Hypothalamus (tissue), 51 donors: ENCODE measurements at places on chromosomes 2 and 18.

- DNase-seq, result no peak
These were observed 236.9 kb upstream of the RAB6C start for GRCh38 chr2:129742415-129743180.

- DNase-seq, result no peak
These were observed 4.2 kb downstream of the SLC25A12 start for GRCh38 chr2:171889808-171890207.

GRCh38 chr2:104408266-104408665 is 445.6 kb upstream of the POU3F3 start:
- DNase-seq, result no peak

DNA sequence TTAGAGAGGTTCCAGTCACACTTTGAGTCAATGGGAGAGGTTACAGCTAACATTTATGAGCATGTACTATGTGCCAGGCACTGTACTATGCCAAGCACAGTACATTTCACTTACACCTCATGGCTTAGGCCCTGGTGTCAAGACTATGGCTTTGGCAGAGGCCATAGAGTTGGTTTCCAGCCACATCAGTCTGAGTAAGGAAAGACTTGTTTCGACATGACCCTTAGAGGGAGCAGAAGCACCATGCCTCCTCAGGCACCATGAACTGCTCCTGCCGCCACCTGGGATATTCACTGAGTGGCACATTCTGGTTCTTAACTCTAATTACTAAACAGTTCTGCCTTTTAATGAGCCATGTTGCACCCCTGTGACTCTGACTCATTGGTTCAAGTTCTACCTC is 12.7 kb downstream of the DGUOK start:
- DNase-seq, result no peak

- no peak for DNase-seq
These were observed 72.6 kb downstream of the LRRC30 start for GRCh38 chr18:7303316-7304060.

- no peak for DNase-seq
These were observed 4.0 kb downstream of the SNORC start for GRCh38 chr2:232873909-232874641.

DNA sequence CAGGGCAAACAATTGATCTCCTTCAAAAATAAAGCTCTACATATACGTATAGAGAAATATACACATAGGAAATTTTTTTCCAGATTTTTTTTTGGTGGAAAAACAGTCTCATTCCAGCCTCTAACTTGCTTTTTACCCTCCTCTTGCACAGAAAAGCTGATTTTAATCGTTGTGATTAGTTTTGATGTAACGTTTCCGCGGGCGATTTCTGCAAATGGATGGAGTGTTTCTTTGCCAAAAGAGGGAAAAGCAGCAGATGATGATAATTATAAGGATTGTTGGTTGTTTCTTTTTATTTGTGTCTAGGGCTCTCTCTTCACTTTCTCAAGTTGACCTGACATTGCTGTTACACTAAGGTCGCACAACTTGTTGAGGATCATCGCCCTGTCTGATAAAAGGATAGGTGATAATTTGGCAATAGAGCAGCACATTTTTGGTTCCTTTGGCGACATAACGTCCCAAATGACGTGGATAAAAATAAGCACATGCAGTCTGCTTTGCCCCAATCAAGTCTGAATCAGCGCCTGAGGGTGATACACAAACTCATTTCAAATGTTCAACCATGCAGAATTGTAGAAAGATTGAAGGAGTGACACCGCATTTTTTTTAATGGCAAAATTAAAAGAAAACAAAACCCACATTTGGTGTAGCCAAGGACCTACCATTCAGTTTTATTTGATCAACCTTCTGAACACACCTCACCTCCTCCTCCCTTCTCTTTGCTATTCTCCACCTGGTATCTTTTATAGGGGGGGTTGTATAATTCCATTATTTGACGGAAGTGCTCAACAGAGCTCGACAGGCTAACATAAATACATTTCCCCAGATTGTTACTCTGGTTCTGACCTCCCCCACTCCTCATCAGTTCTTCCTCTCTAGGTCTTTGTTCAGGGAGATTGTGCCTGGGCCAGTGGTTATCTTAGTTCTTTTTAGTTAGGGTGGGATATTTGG is 109.6 kb upstream of the KCTD1 start:
- DNase-seq, result no peak

- no peak for DNase-seq
These were observed 63.7 kb downstream of the EIPR1 start for GRCh38 chr2:3313781-3314375.

- no peak for DNase-seq
These were observed 16.3 kb downstream of the FOSL2 start for GRCh38 chr2:28408764-28409599.

DNA sequence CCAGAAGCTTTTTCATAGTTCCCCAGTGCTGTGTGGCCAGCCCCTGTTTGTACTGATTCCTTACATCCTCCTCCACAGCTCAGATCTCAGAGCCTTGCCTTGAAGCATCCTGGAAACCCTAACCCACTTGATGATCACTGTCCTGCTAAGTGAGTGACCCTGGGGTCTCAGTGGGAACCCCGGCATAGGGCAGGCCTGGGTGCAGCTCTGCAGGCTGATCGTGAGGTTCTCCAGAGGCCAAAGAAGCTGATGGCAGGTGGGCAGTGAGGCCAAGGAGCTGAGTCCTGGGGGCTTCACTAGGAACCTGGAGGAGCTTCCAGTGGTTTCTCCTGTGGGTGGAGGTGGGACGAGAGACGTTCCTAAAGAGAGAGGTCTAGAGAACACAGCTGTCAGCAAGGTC is 47.4 kb upstream of the BIN1 start:
- no peak for DNase-seq

GRCh38 chr2:145845207-145845894 is 1325.4 kb upstream of the ZEB2 start:
- no peak for DNase-seq

- DNase-seq, result no peak
These were observed 70.0 kb downstream of the HS1BP3 start for GRCh38 chr2:20580690-20581437.

DNA sequence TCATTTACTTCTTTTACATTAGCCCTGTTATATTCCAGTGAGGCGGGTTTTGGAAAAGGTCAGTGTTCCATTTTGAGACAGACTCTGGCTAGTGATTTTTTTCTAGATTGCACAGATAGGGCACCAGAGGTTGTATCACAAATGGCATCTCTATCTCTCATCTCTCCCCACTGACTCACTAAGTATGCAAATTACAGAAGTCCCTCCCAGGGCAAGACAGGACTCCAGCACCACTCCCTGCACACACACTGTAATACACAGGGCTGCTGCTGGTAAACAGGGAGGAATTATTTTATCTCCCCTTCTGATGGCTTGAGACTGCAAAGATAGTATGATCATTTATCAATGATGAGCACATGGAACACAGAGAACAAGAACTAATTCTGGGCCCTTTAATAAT is 46.2 kb downstream of the AKAIN1 start:
- DNase-seq, result no peak

DNA sequence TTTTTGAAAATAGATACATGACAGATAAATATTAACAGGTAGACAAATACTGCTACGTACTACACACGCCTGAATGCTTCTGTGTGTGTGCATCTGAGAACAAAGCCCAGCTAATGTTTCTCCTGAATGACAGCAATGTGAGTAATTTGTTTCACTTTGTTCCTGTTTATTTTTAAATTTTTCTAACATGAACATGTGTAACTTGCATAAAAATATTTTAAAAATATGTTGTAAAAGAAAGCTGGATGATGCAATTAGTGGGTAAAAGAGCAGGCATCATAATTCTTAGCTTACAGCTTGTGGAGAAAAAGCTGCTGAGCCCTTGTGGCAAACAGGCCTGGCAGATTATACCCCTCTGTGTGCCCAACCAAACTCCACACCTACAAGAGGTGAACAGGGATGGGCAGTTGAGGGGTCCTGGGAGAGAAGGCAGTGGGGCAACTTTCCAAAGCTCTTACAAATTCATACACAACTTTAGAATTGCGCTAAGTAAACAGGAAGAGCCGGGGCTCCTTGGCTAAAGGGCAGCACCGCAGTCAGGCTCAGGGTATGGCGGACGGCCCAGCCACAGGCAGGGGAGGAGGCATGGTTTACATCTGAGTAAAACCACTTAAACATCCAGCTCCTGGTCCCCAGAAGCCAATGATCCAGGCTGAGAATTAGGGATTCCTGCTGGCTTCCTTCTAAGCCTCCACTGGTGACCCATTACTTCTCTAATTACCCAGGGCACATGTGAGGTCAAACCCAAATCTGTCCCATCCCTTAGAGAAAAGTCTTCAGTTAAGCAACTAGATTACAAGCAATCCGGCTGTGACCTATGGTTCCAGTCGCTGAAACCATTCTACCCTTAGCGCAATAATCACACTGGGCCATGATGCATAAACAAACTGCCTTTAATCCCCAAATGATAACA is 14.0 kb downstream of the PXDN start:
- DNase-seq, result no peak

- no peak for DNase-seq
These were observed 40.7 kb downstream of the GDF7 start for GRCh38 chr2:20707601-20708000.

DNA sequence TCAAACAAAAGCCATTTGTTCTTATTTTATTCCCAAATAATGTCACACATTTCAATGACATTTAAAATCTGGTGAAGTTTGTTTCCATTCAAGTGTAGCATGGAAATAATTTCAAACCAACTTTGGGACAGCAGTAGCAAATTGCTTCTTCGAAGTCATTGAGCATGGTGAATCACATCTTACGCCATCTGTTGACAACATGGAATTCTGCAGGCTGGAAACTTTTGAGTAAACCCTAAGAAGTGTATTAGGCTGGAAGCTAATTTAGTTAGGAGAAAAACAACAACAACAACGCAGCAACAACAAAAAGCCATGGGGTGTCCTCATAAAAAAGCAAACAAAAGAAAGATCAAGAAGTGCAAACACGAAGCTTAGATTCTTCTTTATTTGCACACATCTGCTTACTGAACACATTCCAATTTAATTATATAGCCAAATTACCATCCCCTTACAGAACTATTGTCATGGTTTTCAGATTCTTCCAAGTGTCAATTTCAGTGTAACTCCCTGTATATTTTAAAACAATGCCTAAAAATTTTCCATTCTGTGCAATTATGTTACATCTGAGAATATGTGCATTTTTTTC is 659.0 kb upstream of the CDH7 start:
- no peak for DNase-seq

DNA sequence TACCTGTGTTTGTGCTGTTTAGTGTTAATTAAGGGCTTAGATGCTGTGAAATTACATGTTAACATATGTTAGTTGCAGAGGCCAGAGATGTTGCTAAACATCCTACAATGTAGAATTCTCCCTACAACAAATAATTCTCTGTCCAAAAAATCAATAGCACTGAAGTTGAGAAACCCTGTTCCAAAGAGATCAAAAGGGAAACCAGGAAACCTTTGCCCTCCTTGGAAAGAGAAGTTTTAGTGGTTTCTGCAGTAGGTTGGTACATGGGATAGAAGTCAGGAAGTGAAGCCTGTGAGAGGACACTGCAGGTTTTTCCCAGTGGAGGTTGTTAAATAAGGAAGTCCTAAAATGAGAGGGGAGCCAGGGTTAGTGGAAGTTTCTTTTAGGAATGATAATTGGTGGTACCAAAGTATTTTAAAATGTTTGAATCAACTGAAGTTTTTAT is 6.3 kb upstream of the RMDN2 start:
- DNase-seq, result no peak

GRCh38 chr2:191567206-191567605 is 110.7 kb upstream of the NABP1 start:
- DNase-seq, result no peak

DNA sequence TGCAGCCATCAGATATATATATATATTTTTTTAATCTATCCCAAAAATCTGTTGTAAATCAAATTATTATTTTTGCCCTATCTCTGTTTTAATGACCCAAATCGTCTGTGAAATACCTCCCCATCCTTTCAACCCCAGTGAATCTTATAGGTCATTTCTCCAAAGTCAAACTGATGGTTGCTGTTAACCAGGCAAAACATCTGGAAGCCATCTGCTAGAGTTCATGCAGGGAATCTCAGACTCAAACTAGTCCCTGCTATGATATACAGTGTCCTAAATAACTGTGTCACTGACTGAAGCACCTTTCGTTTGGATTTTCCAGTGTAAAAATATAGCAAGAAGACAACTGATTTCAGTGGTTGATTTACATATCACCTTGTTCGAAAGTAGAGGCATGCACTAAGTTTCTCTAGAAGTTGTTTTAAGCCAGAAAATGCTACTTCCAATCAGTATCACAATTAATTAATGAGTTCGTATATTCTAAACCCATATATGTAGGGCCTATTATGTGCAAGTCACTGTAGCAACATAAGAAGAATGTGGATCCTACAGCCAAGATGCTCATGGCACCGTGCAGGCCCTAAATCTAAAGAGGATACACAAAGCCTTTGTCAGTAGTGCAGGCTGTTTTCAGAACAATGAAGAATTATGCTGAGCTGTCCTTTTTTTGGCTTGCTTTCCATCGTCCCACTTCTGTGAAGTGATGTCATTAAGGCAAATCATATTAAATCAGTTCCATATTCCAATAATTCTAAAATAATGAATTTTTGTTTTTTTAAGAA is 566.0 kb downstream of the STK39 start:
- DNase-seq, result peak; percentile 8

GRCh38 chr2:197077336-197077735 is 150.8 kb upstream of the PGAP1 start:
- no peak for DNase-seq

- DNase-seq, result no peak
These were observed 27.5 kb downstream of the PMAIP1 start for GRCh38 chr18:59927246-59927825.

DNA sequence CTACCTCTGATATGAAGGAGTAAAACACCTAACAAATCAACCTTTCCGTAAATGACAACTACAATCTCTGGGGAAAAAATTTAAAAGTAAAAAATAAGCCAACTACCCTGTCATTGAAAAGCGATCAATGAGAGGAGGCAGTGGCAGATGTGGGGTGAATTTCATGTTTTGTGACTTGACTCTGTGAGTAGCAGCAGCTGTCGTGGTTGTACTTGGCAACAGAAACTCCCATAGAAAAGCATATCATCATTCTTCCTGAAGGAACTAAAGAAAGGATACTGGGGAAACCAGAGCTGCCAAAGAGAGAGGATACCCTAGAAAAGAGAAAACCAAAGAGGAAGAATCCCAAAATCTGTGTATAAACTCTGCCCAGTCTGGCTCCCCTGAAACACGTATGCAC is 236.4 kb downstream of the TNS1 start:
- DNase-seq, result no peak

- DNase-seq, result no peak
These were observed 396.9 kb upstream of the LRATD1 start for GRCh38 chr2:14235667-14236066.

DNA sequence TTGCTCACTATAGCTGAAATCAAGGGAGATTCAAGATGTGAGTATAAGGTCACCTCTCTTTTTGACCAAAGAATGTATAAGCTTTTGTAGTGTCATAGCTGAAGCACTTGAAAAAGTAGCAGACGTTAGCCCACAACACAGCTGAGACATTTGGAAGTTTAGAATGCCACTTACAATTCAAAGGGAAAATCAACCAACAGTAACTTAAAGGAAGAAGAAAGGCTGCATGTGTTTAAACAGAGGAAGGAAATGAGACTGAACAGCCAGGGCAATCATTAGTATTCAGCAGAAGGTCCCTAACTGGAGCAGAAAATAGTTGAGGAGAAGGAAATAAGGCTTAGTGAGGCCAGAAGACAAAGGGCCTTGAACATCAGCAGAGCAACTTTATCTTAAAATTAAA is 23.5 kb upstream of the SCG2 start:
- DNase-seq, result no peak

GRCh38 chr2:207805566-207806226 is 36.0 kb upstream of the FZD5 start:
- DNase-seq, result no peak

GRCh38 chr2:228378696-228379425 is 197.4 kb upstream of the SPHKAP start:
- DNase-seq, result no peak
